ENCODE measurements at places on chromosomes 11 and 22.

- DNase-seq: no peak
Observed at GRCh38 chr11:98260983-98261382, 759.8 kb upstream of the CNTN5 start.

DNA sequence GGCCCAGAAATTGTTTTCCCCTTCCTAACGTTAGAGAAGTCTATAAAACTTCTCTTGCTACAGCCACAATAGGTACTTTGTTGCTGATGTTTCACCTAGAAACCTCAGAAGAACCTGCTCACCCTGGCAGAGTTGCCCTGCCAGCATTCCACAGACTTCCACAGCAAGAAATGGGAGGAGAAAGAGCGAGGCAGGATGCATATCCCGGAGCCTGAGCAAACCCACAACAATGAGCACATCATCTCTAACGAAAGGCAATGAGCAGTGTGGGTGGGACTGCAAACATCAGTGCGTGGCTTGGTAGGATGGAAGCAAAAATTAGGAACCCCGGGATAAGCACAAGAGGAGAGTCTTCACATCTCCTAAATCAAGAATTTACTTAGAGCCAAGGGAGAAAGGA is 892.3 kb downstream of the OPCML start:
- no peak for DNase-seq

DNA sequence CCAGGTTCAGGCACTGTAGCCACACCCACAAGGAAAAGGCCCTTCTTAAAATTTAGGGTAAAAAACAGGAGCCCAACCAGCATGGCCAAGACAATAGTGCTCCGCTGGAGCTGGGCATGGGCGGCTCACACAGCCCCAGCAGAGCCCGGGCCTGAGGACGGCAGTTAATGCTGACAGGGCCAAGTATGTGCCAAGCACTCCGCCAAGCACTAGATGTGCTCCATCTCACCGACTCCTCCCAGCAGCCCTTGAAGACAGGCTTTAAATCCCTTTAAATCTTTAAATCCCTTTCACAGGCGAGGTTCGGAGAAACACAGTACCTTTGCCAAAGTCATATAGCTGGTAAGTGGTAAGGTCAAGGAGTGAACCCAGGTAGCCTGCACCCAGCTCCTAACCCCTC is 4.8 kb downstream of the ARFGAP2 start:
- no peak for DNase-seq

DNA sequence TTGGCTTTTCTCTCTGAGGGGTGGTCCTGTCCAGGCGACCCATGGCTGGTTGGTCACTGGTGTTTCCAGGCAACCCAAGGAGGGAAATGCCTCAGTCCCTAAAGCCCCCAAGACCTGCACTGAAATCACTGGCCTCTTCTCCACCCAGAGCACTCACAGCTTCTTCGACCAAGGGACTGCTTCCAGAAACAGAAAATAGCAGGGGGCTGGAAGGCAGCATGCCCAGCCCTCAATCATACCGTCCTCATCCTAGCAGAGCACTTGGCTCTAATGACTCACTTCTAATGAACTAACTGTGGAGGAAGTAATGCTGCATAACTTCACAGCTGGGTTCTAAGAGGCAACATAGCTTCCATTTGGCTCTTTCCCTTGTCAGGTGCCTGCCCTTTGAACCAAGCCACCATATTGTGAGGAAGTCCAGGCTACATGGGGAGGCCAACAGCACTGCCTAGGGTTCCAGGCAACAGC is 27.6 kb downstream of the DKK3 start:
- DNase-seq: no peak

DNA sequence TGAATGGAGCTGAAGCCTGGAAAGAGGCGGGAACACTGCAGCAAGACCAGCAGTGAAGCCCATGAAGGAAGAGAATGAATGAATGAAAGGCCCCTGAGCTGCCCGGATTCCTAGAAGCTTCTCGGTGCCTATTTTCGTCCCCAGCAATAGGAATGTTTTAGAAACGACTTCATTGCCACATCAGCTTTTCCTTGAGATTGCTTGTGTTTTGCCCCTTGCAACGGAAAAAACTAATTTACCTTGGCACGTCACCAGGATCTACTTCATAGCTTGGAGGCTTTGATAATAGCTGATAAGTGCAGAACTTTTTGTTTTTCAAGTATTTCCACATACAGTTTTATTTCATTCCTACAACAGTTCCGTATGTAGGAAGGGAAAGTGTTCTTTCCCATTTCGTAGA is 248.9 kb upstream of the NARS2 start:
- no peak for DNase-seq

DNA sequence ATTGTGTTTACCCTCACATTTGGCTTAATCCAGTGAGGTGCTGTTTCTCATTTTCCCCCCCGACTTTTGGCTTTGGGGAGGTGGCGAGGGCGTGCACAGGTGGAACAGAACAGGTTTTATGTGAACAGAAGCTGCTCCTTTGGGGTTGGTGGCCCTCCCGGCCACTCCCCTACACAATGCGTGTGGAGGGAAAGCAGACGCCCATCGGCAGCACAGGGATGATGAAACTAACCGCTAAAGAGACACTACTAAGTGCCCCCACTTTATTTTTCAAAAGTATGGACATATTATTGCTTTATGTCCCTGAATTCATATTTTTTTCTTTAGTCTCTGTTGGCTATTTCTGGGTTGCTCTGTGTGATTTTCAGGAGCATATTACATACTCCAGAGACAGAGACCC is 160.9 kb downstream of the ENTHD1 start:
- DNase-seq: no peak

DNA sequence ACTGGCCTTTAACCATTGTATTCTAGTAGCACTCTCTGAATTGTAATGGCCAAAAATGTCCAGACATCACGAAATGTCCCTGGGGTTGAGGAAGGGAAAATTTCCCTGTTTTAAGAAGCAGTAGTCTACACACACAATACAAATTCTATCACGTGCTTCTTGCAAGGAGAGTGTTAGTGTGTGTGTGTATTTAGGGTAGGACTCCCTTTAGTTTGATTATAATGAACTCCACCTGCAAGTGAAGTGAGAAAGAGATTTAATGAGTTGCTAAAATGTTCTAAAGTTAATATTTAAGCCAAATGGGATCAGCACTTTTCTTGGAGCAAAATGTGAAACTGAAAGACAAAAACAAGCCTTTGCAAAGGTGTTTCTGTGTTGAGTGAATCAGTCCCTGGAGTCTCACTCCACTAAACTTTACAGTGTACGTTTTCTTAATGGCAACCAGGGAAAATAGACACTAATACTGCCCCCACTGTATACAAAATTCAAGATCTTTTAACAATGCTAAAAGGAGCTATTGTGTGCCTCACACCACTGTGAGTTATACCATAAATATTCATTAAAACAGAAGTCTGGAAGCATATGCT is 590.3 kb upstream of the TENM4 start:
- no peak for DNase-seq

- no peak for DNase-seq
Observed at GRCh38 chr11:44271286-44271685, 38.7 kb downstream of the ALX4 start.

All from aorta (tissue), 5 donors.